NCI-H2171 (cell line): ENCODE measurements at places on chromosomes 2 and 18.
A peak's percentile ranks its signal among the peaks of the same experiment; 100 is the strongest.

DNA sequence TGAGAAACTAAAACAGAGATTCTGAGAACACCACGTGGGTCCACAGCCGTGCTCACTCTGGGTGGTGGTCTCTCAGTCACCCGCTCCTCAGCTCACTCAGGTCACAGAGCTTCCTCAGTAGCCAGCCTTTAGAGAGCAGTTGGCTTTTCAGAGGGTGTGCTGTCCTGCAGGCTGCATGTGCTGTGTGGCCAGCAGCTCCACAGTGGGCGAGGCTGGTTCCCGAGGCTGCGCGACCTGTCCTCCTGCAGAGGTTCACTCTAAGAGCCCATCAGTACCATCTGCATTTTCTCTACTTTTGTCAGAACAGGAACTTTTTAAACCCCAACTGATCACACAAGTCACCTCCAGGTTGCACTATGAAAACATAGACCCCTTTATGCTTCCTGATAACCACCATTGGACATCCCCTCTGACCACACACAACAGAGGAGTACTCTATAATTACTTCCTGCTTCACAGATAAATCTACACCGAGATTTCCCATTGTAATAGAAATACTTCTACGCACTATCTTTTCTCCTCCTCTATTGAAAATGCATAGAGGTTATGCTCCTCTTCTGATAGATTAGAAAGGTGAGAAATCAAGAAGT is 93.1 kb downstream of the GYPC start:
- DNase-seq = no peak

- no peak for DNase-seq
Measured at GRCh38 chr18:79576686-79577351, 102.8 kb upstream of the CTDP1 start.

GRCh38 chr18:10405014-10405493 is 49.4 kb upstream of the APCDD1 start:
- DNase-seq = no peak

DNA sequence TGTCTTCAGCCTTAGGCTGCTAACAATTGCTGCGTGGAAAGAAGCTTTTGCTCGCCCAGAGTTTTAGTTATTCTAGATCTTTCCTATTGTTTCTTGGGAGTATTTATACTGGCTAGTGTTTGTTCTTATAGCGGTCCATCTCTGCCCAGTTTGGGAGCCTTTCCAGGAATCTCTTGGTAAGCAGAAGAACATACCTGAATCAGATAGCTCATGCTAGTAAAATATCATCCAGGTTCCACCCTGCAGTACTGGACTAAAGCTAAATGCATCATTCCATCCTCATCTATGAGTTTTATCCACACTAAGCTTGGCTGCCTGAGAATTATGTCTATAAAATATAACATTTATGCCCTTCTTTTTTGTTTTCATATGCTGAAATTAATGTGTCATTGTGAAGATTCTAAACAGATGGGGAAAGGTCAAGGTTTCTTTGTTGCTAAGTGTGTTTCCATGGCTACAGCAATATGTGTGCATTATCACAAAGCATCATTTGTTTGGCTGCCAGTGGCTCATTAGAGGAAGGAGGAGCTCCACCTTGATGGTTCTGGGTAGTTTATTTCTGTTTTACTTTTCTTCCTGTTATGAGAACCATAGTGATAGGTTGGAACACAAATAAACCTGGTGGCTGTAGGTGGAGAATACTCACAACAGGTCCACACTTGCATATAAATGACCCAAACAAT is 182.8 kb downstream of the PIK3C3 start:
- peak; percentile 34 for DNase-seq

- DNase-seq = no peak
Measured at GRCh38 chr2:64635976-64636911, 17.5 kb downstream of the SERTAD2 start.
